ENCODE measurements at places on chromosomes 2 and 18.

DNA sequence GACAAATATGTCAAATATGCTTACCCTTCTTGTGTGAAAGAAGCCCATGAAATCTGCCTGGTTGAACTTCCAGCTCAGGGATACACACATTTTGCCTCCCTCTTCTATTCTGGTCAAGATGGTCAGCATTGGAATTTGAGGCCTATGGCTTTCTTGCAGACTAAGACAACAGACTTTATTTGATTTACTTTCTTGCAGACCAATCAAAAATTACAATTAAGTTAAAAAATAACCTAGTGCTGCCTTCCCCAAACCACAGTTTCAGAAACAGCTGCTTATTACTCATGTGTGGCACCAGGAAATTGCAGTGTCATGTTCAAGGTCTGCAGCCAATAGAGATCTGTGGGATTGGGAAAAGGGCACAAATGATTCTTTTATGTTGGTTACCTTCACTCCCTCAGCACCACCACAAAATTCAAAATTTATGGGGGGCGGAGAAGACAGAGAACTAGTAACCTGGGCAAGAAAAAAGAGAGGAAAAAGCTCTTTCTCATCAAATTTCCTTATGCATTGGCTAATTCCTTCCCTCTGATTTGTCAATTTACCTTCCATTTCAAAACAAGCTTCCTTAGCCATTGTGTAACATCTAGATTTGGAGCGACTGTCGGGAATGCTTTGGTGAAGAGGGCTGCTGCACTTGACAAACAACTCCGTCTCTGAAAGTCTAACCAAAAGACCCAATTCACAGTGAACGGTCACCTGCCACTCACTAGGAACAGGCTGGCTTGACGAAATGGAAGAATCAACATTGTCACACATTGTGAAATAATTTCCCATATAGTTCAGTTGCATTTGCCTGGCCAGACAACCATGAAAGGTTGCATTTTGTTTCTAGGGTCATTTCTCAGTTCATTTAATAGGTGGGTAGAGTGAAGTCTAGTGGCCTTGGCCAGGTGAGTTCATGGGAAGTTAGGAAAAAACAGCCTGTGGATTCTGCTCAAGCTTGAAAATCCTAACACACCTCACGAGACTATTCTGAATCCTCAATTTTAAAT, 100.4 kb upstream of the FZD5 start:
- DNase-seq: no peak

DNA sequence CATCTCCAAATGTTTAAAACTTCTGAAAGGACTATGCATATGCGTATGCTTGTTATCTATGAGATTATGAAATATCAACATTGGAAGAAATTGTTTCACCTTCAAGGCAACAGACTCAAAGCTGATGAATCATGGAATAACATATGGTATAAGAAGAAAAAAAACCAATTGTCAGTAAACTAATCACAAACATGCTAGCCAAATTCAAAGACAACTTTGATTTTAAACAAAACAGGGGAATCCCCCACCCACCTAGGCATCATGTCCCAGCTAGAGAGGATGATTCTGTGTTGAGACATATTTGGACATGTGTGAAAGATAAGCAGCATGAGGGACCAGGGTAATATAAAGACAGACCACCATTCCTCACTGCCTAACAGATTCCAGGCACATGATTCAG, 147.7 kb downstream of the WDPCP start:
- DNase-seq: no peak

GRCh38 chr2:109175350-109175678, 46.3 kb downstream of the SH3RF3 start:
- DNase-seq: no peak

- no peak for DNase-seq
Observed at GRCh38 chr18:41761333-41762018, 193.6 kb upstream of the PIK3C3 start.

- DNase-seq: no peak
Observed at GRCh38 chr18:57780318-57780705, 22.8 kb downstream of the ATP8B1 start.

DNA sequence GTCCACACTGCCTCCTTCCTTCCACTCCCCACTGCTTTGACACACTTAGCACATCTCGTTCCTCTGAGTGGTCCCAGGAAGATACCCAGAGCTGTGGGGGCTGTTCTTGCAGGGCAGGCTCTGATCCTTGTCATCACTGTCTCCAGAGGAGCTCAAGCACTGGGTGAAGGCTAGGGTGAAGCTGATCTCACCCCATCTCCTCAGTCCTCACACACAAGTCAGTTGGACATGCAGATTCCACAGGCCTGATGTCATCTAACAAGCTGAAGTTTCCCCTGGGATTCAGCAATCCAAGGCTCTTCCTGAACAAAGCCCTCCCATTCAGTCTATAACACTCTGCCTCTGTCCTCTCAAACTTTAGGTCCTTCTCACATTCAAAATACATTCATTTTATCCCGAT, 90.6 kb upstream of the RAB6C start:
- no peak for DNase-seq

DNA sequence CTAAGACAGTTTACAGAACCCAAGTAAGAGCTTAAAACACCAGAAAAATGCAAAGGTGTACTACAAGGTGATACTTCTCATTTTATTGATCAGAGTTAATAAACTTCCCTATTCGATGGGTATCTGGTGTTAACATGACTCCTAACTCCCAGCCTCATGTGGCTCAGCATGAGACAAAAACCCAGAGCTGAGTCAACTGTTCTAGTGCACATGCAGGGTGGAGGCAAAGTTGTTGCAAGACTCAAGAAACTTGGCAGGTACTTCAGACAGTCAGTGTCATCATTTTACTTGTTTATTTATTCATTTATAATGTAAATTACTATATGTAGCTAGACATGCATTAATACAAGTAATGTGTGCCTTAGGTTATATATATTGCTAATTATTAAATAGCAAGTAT, 216.6 kb upstream of the DSEL start:
- DNase-seq: no peak
